ENCODE measurements at places on chromosomes 12 and 14.

GRCh38 chr12:95339086-95339788, 121.6 kb downstream of the VEZT start:
- no peak for DNase-seq

DNA sequence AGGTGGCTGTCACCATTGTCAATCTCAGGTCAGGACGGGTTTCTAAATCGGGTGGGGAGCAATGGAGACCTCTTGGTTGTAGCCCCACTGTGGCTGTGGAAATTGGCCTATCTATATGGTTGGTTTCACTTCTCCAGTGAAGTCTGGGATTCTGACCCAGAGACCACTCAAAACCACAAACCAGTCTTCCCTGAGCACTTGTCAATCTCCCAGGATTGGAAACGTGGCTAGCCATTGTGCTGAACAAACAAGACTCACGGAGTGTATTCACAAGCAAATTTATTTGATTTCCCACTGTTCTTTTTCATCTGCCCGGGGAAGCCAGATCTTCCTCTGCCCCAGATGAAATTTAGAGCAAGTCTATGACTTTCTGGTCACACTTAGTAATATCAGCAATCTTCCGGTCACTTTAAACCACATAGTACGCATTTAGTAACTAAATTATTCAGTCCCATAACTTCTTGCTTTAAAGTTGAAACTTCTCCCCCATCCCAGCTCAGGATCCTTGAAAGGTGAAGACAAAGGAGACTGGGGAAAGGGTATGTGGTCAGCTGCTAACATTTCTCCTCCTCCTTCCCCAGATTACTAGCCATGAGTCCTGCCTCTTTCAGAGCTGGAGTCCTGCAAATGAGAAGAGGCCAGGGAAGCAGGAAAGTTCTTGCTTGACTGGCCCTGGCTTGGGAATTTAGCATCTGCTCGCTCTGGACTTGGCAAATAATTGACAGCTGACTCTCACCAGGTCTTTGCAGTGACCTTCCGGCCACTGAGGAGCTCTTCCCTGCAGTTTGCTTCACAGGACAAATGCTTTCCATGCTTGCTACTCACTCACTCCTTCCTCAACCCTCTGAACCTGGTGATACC, 123.2 kb upstream of the MAX start:
- DNase-seq, result no peak

DNA sequence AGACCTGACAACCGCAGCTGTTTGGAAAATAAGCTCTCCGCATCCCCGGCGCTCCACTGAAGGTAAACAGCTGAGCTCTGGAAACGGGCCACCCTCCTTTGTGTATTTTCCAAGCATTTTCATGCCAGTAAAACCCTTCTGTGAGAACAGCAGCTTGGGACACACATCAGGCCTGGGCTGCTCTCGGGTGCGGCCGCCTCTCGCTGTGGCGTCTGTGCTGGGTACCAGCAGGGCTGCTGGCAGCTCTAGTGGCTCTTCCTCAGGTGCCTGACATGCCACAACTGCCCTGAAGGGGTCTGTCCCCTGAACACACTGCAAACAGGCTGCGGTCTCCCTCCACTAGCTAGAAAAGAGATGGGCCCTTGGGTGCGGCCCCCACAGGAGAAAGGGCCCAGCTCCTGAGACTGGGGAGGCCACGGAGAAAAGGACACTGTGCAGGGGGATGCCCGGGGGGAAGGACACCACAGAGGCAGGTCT, 96.3 kb downstream of the ITPK1 start:
- DNase-seq, result no peak

DNA sequence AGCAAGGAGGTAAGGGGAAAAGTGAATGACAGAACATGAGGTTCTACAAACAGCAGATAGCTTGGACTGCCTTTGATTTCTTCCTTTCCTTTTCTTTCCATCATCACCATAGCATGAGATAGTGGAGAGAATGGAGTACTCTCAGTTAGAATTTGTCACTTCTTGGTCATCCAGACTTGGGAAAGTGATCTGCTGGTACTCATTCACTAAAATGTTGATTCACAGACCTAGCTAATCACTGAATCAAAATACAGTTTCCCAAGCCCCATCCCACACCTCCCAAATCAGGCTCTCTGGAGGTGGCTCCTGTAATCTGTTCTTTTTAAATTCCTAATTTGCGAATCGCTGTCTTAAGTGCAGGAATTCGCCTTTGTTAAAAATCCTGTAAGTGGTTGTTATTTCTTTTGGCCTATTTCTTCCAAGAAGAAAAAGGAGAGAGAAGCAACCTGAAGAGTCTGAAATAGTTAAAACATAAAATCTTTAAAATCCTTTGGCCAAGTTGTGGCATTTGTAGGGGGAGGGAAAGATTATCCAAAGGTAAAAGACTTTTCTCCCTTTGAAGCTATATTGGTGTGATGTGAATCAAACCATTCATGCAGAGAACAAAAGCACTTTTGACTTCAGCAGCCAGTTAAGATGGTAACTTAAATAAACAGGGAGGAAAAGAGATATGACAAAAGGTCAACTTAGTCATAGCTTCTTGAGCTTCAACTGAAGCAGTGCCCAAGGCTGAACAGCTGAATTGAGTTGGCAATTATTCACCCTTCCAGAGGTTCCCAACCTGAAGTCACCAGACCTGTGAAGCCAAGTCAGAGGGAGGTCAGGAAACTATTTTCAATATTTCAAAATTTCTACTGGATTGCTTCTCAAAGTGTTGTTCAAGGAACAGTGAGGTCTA, 255.1 kb upstream of the KRR1 start:
- peak; percentile 52 for DNase-seq

DNA sequence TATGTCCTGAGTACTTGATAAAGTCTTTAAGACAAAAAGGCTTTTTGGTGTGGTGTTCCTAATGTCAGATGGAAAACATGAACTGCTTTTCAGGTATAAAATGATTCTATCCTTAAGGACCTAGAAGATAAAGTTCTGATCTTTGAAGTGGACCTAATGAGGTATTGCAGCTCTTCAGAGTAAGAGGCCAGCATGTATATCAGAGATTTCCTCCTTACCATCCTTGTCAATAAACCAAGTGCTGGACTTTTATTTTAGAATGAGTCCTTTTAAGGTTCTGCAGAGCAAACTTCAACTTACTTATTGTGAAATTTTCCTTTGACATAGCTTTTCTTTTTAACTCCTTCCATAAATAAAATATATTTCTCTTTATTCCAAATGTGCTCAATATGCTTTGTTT, 50.1 kb downstream of the UNC79 start:
- DNase-seq, result no peak

DNA sequence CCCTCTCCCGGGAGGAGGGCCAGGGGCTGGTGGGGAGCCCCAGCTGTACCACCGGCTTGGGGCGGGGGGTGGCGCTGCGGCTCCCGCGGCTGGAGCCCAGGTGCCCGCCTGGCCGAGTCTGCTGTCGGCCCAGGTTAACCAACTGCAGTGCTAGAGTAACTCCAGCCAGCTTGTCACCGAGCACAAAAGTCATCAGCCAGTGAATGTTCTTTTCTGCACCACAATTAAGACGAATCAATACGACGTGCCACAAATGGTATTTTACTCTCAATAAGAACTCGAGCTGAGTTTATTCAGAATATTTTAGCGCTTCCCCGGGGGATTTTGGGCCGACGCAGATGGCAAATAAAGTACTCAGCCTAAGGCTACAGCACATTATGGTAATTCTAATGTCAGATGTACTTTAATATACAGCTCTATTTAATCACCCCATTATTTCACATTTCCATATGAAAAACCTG, 83.2 kb downstream of the BCL11B start:
- DNase-seq, result no peak

DNA sequence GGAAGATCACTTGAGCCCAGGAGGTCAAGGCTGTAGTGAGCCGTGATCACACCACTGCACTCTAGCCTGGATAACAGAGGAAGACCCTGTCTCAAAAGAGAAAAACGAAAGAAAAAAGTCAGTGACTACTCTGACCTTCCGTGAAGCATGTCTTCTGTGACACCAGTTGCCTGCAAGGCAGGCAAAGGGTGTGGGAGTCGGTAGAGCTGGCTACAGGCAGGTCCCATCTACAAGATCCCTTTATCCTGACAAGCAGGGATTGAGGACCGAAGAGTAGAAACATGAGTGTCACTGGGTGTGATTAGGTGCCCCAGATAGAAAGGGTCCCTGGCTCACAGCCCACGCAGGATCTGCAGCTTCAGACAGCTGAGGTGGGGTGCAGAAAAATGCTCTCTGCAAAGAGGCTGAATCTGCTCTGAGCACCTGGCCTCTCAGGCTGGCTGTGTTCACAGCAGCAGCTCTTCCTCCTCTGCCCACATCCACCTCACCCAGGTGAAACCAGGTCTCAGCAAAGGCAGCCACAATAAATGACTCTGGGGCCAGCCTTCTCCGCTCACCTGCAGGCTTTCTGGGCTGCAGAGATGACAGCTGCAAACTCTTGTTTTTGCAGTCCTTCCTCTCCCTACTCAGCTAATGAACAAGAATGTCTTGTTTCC, 28.6 kb upstream of the HSP90B1 start:
- DNase-seq, result no peak

- DNase-seq, result no peak
Measured at GRCh38 chr12:64652346-64652745, 42.1 kb downstream of the RASSF3 start.

DNA sequence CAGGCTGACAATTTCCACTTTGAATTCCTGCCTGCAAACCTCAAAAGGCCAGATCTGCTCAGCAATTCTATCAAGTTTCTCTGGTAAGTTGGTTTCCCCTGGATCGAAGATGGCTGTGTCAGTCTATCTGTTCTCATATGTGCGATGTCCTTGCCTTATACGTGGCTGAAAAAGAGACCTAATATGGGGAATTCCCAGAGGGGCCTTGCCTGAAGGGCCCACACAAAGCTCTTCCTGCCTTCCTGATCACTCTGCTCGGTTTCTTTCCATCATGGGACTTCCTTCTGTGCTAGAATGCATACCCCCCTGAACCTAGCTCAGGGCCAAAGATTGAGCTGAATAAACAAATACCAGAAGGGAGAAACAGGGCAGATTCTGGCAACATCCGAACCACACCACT, 13.2 kb downstream of the TCL1B start:
- no peak for DNase-seq

DNA sequence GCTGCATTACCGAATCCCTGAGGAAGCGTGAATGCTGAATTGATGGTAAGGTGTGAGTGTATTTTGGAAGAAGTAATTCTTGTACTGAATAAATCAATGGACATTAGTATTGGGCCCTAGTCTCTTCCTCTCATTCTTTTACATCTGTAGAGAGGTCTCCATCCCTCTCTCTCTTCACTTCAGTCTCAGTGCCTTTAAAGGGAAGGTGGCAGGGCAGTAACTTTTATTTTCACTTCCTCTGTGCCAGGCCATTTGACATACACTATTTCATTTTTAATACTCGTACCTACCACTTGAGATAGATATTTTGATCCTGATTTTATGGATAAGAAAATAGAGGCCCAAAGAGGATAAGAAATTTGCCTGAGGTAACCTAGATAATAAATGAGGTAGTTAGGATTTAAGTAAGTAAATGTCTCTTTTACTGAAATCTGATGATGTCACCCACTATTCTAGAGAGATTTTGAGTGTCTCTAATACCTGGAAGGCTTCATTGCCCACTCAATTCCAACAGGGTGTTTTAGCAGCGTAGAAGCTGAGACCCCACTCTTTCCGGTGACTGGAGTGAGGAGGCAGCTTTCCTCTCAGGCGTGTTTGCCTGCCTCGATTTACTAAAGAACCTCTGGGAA, 177.9 kb upstream of the PRICKLE1 start:
- no peak for DNase-seq

- no peak for DNase-seq
Measured at GRCh38 chr14:74949859-74950573, 5.4 kb downstream of the PGF start.

- DNase-seq, result no peak
Measured at GRCh38 chr12:3431686-3432085, 59.3 kb upstream of the PRMT8 start.

- DNase-seq, result no peak
Measured at GRCh38 chr12:86158956-86159355, 97.2 kb downstream of the MGAT4C start.

- DNase-seq, result no peak
Measured at GRCh38 chr12:48192861-48193260, 9.4 kb downstream of the CCDC184 start.

GRCh38 chr14:75250800-75251199, 27.8 kb upstream of the FOS start:
- DNase-seq, result no peak

DNA sequence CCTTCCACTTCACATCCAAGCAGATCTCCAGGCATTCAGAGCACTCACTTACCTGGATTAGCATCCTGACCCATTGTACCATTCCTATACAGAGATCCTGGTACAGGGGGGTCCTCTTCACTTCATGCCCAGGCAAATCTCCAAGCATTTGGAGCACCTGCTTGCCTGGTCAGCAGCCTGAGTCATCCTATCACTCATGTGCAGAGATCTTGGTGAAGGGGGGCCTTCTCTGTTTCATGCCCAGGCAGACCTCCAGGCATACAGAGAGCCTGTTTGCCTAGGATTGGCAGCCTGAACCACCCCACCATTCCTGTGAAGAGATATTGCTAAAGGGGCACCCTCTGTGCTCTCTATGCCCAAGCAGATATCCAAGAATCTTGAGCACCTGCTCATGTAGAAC, 111.1 kb upstream of the CCDC175 start:
- DNase-seq, result no peak

GRCh38 chr14:67050896-67051295, 138.3 kb upstream of the GARIN2 start:
- no peak for DNase-seq

DNA sequence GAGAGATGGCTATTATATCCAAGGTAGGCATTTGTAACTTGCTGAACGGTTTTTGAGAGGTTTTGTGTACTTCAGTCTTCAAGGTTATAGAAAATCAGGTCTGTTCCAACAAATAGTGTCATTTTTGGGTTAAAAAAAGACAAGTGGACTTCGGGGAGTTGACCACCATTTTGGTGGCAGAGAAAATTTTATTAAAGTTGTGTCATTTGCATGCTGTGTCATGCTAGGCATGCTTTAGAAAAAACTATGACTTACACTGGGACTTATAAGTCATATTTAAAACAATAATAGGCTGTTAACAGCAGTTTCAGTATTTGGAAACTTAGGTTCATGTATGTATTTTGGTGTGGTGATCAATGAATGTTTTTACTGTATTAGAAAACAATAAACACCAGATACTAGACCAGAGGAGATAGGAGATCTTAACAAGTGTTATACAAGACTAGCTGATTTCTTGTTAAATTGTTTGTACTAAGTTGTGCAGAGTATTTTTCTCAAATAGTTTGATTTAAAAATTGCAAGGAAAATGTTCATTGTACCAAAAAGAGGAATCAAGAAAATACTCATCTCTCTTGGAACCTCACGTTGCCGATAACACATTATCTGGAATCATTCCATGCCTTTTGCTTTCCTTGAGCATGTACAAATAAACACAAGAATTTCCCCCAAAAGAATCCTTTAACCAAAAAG, 1.4 kb downstream of the RAN start:
- DNase-seq, result no peak

Data from kidney capillary endothelial cell (primary cell).